ENCODE measurements at places on chromosomes 6 and 20.
A peak's percentile ranks its signal among the peaks of the same experiment; 100 is the strongest.

DNA sequence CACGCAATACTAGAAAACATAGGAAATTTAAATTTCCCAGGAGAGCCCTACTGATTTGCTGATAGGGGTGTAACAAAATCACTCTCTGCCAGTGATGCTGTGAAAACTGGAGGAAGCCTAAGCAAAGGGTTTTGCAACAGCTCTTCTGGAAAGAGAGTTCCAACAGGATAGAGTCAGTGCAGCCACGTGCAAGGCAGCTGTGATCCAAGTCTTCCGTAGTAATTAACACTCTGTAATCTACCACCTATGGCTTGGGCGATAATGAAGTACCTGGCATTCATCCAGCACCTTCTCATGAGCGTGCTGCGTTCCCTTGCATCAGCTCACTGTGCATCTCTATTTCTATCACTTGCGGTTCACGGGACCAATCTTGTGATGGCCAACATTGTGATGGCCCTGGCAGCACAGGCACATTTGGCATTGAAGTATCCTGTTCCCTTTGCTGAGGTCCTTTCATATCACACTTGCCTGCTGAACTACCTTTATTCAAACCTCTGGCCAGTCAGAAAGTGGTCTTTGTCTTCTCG is 48.2 kb downstream of the IRF4 start:
- DNase-seq = no peak

GRCh38 chr6:148771896-148772554 is 25.2 kb downstream of the UST start:
- no peak for DNase-seq

DNA sequence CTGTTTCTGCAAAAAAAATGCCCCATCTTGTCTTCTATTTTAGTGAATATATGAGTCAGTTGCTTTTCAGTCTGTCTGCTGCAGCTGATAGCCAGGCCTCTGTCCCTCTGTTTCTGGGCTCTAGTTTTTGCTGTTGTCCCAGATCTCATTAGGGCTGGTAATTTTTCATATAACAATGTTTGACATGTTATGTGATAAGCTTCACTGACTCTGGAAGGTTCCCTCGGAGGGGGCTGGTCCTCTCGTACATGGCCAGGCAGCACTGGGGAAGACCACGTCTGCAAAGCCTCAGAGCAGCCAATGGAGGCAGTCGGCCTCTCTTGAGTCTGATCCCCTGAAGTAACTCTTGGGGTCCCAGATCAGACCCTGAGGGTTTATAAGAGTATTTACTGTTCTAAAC is 223.8 kb downstream of the THBS2 start:
- no peak for DNase-seq

DNA sequence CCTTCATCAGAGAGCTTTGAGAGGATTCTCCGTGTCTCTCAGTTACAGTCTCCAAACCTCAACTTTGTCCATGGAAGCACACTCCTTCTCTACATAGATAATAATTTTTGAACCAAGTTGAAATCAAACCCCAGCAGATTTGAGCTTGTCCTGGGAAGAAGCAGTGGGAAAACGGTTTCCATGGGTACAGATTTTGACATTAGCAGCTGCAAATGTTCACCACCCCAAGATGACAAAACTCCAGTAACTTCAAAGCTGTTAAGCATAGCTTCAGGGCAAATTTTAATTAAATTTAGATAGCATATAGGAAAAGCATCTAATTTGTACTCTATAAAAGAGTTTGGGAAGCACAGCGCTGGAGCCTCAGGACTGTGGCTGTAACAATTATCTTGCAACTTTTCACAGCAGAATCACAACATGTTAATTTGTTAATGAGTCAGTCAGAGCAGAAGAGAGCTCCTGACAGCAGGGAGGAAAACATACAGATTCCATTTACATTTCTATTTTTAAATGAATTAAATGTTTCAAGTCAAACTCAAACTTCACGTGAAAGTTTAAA is 240.7 kb downstream of the BMP7 start:
- no peak for DNase-seq

- peak; percentile 53 for DNase-seq
These were observed 42.8 kb downstream of the HLA-DPB1 start for GRCh38 chr6:33118525-33119123.

GRCh38 chr6:109580519-109580918 is 97.5 kb upstream of the ZBTB24 start:
- peak; percentile 46 for DNase-seq

GRCh38 chr6:8383584-8383983 is 51.8 kb downstream of the SLC35B3 start:
- no peak for DNase-seq

DNA sequence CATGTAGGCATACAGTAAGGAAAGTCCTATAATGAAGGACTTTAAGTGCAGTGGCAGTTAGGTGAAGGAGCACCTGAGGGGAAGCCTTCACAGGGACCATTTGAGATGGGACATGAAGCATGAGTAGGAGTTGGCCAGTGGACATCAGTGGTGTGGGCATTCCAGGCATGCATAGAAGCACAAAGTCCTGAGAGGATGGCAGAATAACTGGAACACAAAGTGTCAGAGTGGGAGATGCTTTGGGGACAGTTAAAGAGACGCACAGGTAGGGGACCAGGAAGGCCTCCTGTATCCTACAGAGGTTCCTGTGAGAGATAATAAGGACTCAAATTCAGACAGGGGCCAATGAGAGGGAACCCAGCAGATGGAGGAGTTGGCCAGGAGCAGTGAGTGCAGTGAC is 26.4 kb upstream of the EFHC1 start:
- DNase-seq = no peak

- no peak for DNase-seq
These were observed 144.9 kb downstream of the AIG1 start for GRCh38 chr6:143205585-143205984.

DNA sequence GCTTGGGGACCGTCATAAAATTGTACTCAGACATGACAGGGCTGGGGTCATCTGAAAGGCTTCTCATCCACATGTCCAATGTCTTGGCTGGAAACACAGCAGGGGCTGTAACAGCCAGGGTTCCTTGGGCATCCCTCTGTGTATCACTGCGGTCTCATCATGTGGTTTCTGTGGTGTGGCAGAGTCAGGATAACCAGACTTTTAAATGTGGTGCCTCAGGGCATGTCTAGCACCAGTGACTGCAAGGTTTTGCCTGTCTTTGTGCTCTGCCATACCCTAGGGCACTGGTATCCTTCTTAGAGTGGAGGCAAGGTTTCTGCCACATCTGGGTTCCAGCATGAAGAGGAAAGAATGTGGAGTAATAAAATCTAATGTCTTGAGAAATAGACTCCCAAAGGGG is 124.2 kb downstream of the PLEKHG1 start:
- DNase-seq = peak; percentile 36
